ENCODE measurements at places on chromosomes 12 and 14.

GRCh38 chr12:32139064-32139421 is 32.4 kb downstream of the BICD1 start:
- peak; percentile 71 for DNase-seq

GRCh38 chr14:89304972-89305703 is 111.9 kb downstream of the FOXN3 start:
- no peak for DNase-seq

GRCh38 chr14:89486961-89487360 is 69.9 kb upstream of the FOXN3 start:
- DNase-seq, result no peak

DNA sequence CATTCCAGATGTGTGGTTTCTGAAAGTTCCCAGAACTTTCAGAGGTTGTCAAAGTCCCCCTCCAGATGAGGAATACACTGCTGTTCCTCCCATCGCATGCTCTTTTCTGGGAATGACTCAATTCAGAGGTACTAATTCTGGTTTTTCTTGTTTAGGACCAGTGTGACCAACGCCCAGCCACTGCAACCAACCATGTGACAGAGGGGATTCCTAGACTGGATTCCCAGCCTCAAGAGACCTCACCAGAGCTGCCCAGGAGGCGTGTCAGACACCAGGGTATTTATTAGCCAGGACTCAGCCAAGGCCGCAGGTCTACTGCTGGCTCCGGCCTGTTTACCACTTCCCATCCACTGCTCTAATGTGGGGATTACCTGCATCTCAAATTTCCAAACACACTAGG is 24.2 kb downstream of the TRAFD1 start:
- DNase-seq, result no peak

- DNase-seq, result no peak
Measured at GRCh38 chr14:35534208-35534872, 376 bp downstream of the INSM2 start.

All from activated CD8-positive, alpha-beta T cell treated with anti-CD3 and anti-CD28 coated beads, Interleukin-2, amount 10 ng/mL, durations not matched to agents 7 days and 5 days (primary cell).